ENCODE measurements at places on chromosomes 11 and 22.

- no peak for DNase-seq
These were observed 35.7 kb upstream of the B3GAT1 start for GRCh38 chr11:134447696-134448095.

DNA sequence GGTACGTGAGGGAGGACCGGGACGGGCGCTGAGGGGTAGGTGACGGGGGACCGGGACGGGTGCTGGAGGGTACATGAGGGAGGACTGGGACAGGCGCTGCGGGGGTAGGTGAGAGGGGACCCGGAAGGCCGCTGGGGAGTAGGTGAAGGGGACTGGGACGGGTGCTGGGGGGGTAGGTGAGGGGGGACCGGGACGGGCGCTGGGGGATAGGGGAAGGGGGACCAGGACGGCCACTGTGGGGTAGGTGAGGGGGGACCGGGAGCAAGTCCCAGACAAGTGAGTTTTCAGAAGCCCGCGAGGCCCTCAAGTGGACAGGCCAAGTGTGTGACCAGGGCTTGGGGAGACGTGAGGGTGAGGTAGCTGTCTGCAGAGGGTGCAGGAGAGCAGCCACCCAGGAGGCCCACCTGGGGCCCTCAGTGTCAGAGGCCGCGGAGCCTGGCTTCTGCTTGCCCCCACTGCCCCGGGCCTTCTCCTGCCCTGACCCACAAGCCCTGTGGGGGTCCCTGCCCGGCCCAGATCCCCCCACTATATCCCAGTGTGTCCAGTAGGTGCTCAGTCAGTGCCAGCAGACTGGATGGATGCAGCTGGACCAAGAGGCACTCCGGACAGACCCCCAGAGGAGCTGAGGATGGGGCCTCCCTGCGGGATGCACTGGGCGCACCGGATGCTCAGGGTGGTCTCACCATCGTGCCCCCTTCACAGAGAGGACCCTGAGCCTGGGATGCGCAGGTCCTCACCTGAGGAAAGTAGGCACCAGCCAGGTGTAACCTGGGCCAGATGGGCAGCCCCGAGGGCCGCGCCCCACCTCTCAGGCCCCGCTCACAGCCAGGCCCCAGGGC lies 44.2 kb upstream of the TH start:
- DNase-seq: no peak

DNA sequence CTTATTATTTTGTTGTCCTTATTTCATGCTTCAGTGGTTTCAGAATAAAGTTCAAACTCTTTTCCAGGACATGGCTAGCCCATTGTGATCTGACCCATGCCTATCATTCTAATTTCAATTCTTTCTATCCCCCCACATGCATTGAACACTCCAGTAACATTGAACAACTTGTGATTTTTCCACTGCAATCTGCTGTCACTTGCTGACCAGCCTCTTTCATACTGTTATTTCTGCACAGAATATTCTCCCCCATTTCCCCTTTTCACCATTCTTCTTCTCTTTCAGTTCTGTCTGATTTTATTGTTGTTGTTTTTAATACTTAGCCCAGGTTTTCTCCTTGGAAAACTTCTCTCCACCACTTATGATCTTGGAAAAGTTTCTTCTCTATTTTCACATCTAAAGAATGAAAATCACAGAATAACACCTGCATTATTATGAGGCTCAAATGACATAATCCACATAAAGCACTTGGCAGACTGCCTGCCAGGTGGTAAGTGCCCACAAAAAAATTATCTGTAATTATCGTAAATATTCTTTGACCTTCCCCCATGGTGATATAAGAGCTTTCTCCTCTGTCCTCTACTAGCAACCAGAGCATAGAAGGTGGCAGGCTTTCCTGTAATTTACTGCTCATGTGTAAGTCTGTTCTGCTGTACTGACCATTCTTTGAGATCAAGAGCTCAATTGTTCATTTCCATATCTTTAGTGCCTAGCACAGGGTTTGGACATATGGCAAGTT lies 51.9 kb upstream of the EED start:
- DNase-seq: no peak

GRCh38 chr11:62666259-62666926 lies 1.3 kb downstream of the CSKMT start:
- DNase-seq: no peak

- DNase-seq: no peak
These were observed 22.0 kb downstream of the FADS3 start for GRCh38 chr11:61869429-61869707.

- DNase-seq: no peak
These were observed 42.2 kb downstream of the P4HA3 start for GRCh38 chr11:74269161-74269811.

DNA sequence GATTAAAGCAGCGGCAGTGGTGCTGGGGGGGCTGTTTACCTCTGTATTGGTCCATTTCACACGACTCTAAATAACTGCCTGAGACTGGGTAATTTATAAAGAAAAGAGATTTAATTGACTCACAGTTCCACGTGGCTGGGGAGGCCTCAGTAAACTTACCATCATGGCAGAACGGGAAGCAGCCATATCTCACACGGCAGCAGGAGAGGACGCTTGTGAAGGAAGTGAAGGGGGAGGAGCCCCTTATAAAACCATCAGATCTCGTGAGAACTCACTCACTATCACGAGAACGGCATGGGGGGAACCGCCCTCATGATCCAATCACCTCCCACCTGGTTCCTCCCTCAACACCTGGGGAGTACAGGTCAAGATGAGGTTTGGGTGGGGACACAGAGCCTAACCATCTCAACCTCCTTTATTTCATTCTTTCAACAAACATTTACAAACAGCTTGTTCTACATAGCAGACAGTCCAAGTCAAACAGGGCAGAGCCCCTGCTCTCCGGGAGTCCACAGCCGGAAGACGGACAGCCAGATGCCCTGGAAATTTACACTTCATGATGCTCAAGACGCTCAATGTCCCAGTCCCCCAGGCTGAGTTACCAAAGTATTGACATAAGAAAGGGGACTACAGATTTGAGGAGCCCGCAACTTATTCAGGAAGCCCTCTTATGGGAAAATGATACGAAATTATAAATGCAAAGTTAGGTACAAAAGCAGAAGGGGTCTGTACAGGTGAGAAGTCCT lies 26.3 kb upstream of the HMGXB4 start:
- no peak for DNase-seq

DNA sequence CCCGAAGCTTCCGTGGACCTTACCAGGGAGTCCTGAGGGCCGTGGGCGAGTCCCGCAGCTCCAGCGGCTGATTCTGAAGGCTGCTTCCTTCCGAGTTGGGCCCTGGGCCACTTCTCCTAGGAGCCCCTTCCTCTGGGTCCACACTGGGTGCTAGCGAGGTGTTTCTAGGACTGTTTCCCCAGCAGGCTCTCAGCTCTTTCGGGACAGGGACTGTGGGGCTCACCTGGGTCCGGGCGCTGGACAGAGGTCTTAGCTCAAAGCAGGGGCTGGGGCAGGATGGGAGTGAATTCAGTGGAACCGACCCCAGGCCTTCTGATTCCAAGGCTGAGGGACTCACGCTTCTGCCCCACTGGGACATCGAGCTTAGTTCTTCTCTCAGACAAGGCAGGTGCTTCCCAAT lies 29.3 kb upstream of the CSNK1E start:
- no peak for DNase-seq

GRCh38 chr11:113728814-113729213 lies 22.7 kb upstream of the TMPRSS5 start:
- DNase-seq: no peak

Measured in muscle of arm (tissue), 14 donors.